ENCODE measurements at places on chromosomes 11 and 22.

- no peak for DNase-seq
These were observed 34.8 kb downstream of the BARX2 start for GRCh38 chr11:129410395-129410960.

- no peak for DNase-seq
These were observed 49.1 kb downstream of the C11orf91 start for GRCh38 chr11:33651555-33651954.

DNA sequence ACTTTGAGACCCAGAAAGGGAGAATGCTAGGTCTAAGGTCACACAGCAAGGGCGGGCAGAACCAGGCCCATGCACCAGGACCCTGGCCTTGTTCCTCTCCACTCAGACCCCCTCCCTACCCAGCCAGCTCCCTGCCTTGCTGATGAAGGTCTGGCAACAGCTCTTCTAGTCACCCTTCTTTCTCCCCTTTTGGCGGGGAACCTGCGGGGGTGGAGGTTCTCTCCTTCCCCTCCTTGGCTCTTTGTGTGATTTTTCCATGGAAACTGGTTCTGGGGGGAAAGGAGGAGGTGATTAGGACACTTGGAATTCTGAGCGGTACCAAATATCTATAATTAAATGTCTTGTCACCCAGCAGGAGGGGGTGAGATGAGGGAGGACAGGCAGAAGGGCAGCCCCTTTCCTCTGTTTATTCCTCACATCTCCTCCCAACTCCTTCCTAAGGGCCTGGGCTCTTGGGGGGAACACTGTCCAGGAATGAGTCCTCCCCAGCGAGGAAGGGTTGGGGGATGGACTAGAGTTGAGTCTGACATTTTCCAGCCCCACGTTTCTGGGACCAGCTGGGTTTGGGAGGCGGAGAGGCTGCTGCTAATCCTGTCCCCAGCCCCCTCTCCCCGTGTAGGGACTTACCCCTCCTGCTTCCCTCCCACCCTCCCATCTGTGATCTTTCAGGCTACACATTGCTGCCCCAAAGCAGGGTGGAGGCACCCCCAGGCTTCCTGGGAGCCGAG lies 7.4 kb downstream of the ARHGEF17 start:
- DNase-seq: no peak

- DNase-seq: no peak
These were observed 154.6 kb downstream of the GRIK4 start for GRCh38 chr11:120666121-120666639.

DNA sequence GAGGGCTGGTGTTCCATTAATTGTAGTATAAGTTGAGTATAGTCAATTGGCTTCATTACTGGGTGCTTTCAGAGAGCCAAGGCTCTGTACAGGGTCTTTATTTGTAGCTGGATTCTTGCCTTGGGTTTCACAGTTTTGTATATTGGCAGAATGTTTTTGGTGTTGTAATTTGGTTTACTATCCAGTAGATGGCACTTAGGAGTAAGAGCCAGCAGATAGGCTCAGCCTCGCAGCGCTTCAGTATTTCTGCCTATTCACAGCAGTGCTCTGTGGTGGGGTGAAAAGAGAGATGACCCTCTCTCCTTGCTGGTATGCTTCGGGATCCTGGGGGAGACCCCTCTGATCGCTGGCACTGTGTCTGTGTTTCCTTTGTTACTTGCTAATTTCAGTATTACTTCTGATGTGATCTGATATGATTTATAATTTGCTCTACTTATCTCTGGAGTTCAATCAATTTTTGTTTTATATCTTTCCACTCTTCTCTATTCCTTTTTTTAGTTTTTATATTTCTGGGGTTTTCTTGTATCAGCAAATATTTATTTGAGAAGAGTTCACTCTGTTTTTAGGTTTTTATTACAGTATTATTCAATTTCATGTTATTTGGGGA lies 52.2 kb downstream of the ANO5 start:
- no peak for DNase-seq

GRCh38 chr11:74685905-74686304 lies 45.3 kb downstream of the CHRDL2 start:
- no peak for DNase-seq

DNA sequence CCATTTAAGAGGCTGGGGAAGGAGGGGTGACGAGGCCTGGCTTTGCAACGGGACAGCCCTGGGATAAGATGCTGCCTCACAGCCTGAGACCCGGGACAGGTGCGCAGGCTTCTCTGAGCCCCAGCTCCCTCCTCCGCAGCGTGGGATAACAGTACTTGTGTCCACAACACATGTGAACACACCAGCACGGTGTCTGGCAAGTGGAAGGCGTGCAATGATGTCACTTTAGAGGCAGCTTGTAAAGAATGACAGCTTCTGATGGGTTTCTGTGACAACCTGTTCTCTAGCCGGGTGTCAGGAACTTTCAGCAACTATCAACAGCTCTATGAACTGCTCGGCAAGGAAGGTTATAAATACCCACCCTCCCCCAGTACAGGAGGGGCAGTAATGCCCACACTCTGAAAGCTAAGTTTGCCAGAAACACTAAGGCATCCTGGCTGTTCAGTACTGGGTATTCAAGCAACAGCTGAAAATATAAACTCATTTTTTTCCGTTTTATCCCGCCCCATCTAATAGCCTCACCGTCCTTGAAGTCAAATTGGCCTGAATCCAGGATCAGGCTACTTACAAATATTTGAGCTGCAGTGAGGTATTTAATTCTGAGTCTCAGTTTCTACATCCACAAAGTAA lies 59.7 kb downstream of the MYH9 start:
- DNase-seq: no peak

- DNase-seq: no peak
These were observed 13.5 kb downstream of the MCAT start for GRCh38 chr22:43129426-43130425.

DNA sequence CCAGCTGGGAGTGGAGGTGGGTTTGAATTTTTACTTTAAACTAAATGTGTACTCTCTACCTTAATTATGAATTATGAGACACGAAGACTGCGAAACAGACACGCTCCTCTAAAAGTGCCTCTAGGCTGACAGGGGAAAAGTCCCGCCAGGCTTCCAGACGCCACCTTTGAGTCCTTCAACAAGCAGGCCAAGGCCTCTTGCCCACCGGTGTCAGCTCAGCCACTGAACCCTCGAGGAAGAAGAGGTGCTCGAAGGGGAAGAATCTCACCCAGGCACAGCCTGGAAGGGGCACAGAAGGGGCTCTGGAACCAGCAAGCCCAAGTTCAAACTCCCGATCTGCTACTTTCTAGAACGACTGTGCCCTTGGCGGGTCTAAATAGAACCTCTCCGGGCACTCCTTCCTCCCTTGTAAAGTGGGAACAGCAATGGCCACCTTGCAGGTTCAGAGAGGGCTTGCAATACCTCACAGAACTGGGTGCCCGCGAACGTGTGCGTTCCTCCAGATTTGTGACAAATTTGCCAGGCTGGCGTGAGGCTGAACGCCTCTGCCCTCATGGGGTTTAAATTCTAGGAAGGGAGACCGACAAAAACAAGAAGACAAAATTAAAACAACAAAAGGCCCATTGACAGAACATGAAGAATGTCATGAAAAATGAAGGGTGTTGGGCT lies 158.5 kb upstream of the GRK3 start:
- no peak for DNase-seq

- DNase-seq: no peak
These were observed 5.6 kb downstream of the PIM3 start for GRCh38 chr22:49966041-49966773.

GRCh38 chr22:21651521-21652009 lies 9.5 kb downstream of the SDF2L1 start:
- DNase-seq: no peak

DNA sequence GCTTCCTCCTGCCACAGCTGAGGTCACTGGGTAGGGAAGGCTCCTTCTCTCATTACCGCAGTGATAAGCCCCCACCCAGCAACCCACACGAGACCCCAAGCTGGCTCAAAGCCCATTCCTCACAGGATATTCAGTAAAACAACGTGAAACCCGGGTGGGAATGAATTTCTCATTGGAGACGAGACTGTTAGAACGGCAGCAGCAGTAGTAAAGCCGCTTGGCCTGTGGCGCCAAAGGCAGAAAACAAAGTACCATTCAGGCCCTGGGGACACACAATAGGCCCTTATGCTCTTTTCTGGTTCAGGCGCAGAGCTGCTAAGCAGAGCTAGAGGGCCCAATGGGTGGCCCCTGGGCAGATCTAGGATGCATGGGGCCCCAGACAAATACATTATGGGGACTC lies 45.3 kb downstream of the PC start:
- no peak for DNase-seq
